ENCODE measurements at places on chromosomes 3 and 15.

DNA sequence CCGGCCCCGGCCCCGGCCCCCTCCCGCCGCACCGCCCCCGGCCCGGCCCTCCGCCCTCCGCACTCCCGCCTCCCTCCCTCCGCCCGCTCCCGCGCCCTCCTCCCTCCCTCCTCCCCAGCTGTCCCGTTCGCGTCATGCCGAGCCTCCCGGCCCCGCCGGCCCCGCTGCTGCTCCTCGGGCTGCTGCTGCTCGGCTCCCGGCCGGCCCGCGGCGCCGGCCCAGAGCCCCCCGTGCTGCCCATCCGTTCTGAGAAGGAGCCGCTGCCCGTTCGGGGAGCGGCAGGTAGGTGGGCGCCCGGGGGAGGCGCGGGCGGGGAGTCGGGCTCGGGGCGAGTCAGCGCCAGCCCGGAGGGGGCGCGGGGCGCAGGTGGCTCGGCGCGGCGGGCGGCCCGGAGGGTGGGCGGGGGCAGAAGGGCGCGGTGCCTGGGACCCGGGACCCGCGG is 352 bp downstream of the CHRD start:
- DNase-seq = no peak

DNA sequence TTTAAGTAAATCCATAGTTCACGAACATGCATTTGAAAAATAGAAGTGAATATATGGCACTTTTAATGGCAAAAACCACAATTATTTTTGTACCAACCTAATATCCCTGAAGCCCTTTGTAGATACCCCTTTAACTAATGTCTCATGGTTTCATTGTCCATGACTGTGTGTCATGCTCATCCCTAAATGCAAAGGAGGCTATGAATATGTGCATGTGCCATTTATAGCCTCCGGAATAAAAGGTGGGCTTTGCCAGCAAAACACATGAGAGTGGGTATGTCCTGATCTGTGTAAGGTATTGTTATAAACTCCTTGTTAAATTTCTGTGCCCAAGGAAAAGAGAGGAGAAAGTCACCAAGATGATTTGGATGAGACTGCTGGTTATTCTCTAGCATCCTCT is 20.5 kb upstream of the SOX14 start:
- no peak for DNase-seq

DNA sequence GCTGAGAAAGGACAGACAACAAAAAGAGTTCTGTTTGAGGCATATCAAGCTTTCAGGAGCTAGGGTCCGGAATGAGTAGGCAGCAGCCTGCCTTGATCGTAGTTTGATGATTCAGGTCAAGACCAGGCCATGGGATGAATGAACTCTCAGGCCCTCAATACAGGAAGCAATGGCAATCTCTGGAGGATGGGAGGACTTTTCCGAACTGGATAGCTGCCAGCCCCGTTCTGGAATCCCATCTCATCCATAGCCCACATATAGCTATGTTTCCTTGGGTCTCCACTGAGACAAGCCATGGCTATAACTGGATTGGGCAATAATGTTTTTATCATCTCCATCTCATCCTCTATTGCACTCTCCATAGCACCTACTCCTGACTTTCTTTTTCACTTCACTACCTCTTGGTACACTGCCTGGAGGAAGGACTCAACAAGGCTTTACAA is 12.8 kb downstream of the AHSG start:
- no peak for DNase-seq

DNA sequence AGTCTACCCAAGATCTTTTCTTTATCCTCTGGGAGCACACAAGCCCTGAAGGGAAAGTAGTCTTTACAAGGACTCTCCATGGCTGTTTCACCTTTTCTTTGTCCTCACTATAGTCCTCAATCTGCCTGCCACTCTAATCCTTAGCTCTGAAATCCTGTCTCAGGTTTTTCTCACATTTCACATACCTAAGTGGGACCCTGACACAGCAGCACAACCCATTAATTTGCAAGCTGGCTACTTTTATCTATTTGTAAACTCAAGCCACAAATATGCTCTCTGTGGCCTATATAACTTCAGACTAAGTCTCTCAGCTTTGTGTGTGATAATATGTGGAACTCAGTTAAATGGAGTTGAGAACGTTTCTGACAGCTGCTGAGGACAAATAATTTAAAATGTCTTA is 19.8 kb downstream of the SIN3A start:
- DNase-seq = no peak

DNA sequence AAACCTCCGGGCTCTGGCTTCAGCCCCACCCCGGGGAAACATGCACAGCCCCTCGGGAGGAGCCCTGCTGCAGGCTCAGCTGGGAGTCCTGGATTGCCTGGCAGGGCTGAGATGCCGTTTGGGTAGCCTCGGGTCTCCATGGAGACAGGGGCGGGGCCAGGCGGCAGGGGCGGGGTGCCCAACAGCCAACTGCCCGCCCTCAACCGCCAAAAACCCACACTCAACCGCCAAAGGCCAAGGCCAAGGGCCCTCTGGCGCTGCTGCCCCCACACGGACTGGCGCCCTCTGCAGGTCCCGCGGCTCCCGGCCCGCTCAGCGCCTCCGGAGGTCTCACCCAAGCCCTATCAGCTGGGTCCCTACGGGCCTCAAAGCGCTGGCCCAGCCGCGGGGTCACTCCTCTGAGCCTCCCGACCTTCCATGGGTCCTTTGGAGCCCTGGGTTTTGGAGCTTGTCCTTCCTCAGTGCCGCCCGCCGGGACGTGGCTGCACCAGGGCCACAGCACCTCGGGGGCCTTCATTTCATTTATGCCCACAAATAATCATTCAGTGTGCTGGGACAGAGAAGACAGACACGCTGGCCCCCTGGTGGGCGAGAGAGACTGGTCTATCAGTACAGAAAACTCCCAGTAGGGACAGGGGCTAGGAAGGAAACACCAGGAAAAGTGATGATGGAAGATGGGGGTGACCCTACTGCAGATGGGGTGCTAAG is 33.5 kb upstream of the ACAD9 start:
- DNase-seq = peak; percentile 58

GRCh38 chr3:67635257-67635656 is 19.2 kb downstream of the SUCLG2 start:
- DNase-seq = no peak

GRCh38 chr15:40470423-40471104 is at the start of gene CHST14:
CHST14 (plus strand) TSS chr15:40470984; CDS start chr15:40471214, 230 bp downstream.
- DNase-seq = no peak

- DNase-seq = no peak
Measured at GRCh38 chr15:89926158-89926557, 13.4 kb upstream of the ARPIN start.

GRCh38 chr15:81133782-81134461 is at the start of gene CFAP161:
CFAP161 (plus strand) TSS chr15:81134270; CDS start chr15:81134330, 60 bp downstream.
- DNase-seq = peak; percentile 79

- DNase-seq = no peak
Measured at GRCh38 chr3:170517242-170517945, 68.5 kb downstream of the SLC7A14 start.

- no peak for DNase-seq
Measured at GRCh38 chr15:78726870-78727551, 84.3 kb downstream of the ADAMTS7 start.

DNA sequence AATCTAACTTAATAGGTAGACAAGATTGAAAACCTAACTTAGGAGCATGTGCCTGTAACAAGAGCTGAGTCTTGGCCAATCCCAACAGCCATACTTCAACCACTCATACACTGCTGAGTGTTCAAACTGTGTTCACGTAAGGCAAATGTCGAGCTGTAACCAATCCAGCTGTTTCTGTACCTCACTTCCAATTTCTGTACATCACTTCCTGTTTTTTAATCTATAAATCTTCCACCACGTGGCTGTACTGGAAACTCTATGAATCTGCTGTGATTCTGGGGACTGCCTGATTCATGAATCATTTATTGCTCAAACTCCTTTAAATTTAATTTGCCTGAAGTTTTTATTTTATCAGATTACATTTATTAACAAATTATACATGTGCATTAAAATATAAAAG is 44.6 kb upstream of the NEDD4 start:
- no peak for DNase-seq

- DNase-seq = no peak
Measured at GRCh38 chr3:128942161-128942952, 51.5 kb downstream of the CFAP92 start.

DNA sequence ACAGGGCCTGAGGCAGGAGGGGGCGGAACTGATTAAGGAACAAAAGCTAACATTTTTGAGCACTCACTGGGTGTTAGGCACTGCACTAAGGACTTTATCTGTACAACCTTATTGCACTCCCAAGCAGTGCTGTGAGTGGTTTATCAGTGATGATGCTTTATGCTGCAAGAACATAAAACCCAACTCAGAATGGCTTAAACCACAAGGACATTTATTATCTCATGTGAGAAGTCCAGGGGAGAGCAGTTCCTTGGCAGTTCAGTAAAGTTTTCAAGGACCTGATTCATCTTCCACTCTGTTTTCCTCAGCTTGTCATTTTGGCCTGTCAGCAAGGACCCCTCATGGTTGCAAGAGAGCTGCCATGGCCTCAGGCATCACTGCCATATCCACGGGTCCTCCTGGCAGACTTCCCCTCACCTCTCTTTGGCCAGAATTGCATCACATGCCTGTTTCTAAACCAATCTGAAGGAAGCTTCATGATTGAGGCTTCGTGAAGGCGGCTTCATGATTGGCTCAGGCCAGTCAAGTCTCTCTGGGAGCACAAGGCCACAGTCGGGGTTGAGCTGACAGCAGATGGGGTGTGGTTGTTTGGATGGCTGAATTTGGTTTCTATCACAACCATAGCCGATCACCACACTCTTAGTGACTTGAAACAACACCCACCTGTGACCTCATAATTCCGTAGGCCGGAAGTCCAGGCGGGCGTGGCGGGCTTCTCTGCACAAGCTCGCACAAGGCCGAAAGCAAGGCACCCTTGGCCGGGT is 15.8 kb downstream of the EFCC1 start:
- DNase-seq = no peak

GRCh38 chr3:33579840-33580239 is 138.2 kb downstream of the CLASP2 start:
- DNase-seq = no peak

GRCh38 chr3:16048435-16049318 is 125.8 kb upstream of the GALNT15 start:
- peak; percentile 45 for DNase-seq

Data from NCI-H524 treated with DMSO at 0.1 percent for 48 hours (cell line).